Lower leg skin (tissue), 4 donors: ENCODE measurements at places on chromosomes 3 and 15.

- DNase-seq, result no peak
Observed at GRCh38 chr3:20924646-20925385, 738.8 kb upstream of the SGO1 start.

DNA sequence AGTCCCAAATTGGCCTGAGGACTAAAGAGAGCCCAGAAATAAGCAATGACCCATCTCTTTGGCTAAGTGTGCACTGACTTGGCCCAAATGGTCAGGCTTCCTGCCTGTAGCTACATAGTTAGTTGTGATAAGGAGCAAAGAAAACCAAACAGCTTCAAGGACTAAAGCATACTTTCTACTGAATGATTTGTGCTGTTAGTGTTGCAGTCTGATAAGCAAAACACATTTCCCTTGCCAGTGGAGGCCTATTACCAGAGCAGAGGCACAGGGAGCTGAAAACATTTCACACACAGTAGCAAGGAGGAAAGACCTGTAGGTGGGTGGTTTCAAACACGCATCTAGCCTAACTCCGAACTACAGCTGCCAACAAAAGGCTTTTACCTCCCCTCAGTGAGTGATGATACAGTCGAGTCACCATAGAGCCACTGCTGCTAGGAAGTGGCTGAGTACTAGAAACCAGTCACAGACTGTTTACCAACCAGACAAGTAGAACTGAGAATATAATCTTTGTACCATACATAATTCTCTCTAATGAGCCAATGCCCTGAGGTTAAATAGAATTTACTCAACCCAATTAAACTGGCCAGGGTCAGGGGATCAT lies 222.3 kb upstream of the THBS1 start:
- no peak for DNase-seq

DNA sequence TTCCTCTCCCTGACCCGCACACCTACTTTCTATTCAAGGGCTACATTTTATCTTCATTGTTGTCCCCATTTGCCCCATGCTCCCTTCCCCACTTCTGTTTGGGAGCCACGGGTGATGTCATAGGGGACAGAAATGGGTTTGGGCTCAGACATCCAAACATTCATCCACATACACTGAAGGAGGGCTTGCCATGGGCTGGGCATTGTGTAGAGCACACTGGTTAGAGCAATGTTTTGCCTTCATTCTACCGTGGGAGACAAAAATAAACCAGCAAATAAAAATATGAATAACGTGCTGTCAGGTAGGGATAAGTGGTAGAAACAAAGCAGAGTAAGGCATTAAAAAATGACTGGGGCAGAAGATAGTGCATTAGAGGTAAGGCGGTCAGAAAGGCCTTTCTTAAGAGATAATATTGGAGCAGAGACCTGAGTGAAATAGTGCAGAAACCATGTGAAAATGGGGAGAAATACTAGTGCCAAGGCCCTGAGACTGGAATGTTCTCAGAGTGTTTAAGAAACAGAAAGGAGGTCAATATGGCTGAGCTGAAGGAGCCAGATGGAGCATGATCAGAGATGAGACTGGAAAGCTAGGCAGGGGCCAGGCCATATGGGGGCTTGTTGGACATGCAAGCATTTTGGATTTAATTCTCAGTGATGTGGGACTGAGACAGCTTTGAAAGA lies 40.9 kb upstream of the CLSTN2 start:
- no peak for DNase-seq

GRCh38 chr3:134366928-134367811 lies 7.1 kb downstream of the AMOTL2 start:
- no peak for DNase-seq
